GM23248 (cell line): ENCODE measurements at places on chromosomes 12 and 14. TPM values are rescaled to one million over a fixed set of nuclear protein-coding genes. Genes with fewer than 3 reads are reported as not detected.

Gene RFX4
- total RNA-seq: not detected in 2 replicates

GRCh38 chr12:45464699-45465098 is 248.8 kb downstream of the ANO6 start:
- DNase-seq: no peak

Gene DTX1
- not detected in 2 replicates for total RNA-seq

Gene TOGARAM1
- 12.2 and 14.4 TPM in 2 replicates for total RNA-seq

GRCh38 chr14:52129721-52130120 is 60.9 kb upstream of the NID2 start:
- DNase-seq: no peak

GRCh38 chr12:49364989-49365388 is 2.3 kb upstream of the SPATS2 start:
- DNase-seq: peak; percentile 86

Gene KRT2
- total RNA-seq: not detected in 2 replicates

Gene LIN7A
- 1.0 and 1.5 TPM in 2 replicates for total RNA-seq

- no peak for DNase-seq
Measured at GRCh38 chr12:16949371-16949770, 343.4 kb upstream of the LMO3 start.

Gene WIF1
- total RNA-seq: not detected in 2 replicates

Gene HOTAIR
- total RNA-seq: not detected in 2 replicates
